ENCODE measurements at places on chromosomes 2 and 18. TPM values are rescaled to one million over a fixed set of nuclear protein-coding genes. Genes with fewer than 3 reads are reported as not detected.

The BCL2 gene
- 9.1 TPM for total RNA-seq

The OSBPL6 gene
- 3.0 TPM for total RNA-seq

The CRYBA2 gene
- total RNA-seq = 0.90 TPM

The TFCP2L1 gene
- total RNA-seq = 2.5 TPM
